ENCODE measurements at places on chromosomes 6 and 20. TPM values are rescaled to one million over a fixed set of nuclear protein-coding genes. Genes with fewer than 3 reads are reported as not detected.

DNA sequence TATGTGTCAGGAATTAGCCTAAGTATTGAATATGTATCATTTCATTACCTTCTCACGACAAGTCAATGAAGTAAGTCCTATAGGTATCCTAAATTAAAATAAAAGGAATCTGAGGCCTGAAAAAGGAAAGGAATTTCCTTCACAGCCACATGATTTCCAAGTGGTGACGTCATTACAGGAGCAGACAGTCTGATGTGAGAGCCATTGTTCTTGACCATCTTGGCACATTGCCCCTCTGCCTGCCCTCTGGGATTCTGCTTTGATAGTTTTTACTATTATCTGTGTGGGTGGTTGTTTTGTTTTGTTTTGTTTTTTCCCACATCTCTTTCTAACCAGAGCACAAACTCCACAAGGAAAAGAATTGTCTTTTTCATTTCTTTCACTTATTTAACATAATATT, 219.8 kb upstream of the UFL1 start:
- DNase-seq, result no peak

GRCh38 chr6:169518451-169518850, 183.4 kb downstream of the WDR27 start:
- no peak for DNase-seq

DNA sequence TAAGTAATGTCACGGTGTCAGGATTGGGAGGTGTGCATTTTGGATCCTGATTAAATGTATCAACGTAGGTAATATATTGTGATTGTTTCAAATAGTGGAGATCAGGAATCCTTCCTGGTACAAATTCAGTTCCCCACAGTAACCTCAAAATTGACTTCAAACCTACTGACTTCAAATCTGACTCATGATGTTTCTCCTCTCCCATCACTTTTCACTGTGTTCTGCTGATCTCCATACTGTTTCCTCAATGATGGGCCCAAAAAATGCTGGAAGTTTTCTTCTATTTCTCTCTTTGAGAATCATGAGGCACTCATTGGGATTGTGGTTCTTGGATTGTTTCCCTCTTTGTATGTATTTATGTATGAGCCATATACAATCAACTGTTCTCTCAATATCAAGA, 35.9 kb downstream of the LAMA2 start:
- DNase-seq, result no peak

DNA sequence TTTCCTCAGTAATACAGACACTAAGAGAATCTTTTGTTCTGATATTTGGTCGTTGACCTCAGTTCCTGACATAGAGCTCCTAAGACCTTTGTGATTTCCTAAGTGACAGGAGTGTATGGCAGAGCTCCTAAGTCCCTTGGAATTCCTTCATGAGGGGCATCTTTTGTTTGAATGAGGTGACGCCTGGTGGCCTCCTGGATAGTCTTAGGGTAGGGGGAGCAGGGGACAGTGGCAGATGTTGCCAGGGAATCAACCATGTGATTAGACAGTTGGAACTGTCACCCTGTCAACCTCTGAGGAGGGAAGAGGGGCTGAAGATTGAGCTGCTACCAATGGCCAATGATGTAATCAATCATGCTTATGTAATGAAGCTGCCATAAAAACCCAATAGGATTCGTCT, 67.0 kb downstream of the DST start:
- no peak for DNase-seq

GRCh38 chr6:130929036-130929678, 102.0 kb downstream of the SMLR1 start:
- DNase-seq, result no peak

DNA sequence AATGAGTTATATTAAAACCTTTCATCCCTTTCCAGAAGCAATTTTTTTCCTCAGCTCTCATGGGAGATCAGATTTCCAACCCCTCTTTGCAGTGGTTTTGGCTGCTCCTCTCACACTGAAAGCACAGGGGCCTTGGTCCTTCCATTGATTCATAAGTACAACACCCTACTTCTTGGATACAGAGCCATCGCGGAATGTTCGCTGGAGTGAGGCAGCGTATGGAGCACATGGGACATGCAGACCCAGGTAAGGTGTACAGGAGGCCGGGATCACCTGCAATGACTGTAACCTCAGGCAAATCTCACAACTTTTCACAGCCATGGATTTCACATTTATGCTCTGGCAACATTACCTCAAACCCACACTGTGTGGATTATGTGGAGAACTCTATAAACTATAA, 75.2 kb upstream of the HEY2 start:
- DNase-seq, result no peak

DNA sequence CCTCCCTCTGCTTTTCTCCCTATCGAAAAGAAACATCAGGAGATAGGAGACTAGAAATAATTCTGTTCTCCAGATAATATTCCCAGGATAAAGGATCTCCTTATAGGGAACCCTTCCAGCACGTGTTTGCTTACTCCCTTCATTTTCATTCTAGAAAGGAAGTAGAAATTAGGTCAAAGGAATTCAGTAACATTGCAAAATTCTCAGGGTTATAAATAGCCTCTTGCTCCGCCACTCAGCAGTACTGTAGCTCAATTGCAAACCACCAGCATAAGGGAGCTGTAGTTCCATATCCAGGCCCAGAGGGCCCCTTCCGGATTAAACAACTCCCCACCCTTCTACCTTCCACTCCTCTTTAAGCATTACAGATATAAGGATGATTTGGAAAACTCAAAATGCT, 6.2 kb downstream of the ELMO2 start:
- DNase-seq, result no peak

DNA sequence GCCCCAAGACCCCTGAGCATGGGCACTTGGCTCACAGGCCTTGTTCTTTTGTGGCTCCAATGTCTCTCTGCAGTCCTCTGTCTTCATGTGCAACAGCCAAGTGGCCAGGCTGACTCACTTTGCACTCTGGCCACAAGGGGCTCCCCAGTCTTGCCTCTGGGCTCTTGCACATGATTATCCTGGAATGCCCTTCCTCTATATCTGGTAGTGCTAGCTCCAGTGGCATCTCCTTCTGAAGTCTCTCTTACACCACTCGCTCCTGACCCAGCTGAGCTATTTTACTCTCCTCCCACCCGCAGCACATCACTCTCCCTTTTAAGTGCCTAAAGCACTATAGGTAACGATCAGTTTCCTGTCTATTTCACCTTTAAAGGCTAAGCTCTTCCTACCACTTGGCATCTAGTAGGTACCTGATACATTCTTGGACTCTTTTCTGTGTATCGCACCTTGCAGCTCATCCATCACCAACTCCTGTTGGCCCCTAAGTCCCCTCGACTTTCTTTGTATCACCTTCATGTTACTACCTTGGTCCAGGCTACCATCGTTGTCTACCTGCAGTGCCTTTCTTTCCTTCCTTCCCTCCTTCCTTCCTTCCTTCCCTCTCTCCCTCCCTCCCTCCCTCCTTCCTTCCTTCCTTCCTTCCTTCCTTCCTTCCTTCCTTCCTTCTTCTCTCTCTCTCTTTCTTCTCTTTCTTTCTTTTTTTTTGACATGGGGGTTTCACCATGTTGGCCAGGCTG, 211.9 kb upstream of the RNF24 start:
- DNase-seq, result peak; percentile 82

DNA sequence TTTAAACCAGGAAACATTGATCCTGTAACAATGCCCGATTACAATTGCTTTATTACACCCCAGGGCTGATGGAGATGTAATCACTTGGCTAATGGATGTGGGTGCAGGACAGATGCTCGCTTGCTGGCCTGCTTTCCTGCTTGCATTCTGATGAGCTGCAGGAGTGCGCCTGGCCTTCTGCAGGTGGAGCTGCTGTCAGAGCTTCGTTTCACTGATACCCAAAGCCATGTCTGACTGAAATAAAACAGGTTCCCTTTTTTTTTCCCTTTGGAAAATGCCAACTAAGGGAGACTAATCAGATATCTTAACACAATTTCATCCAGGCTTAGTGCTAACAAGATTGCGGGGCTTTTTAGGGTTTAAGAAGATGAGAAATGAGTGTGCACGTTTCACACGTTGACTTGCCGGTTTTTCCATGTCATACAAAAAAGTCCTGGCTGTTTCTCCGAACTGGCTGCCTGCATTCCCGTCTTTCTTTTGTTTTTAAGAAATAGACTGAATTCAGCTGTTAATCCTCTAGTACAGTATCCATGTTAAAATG, 60.7 kb downstream of the VAPB start:
- DNase-seq, result no peak

DNA sequence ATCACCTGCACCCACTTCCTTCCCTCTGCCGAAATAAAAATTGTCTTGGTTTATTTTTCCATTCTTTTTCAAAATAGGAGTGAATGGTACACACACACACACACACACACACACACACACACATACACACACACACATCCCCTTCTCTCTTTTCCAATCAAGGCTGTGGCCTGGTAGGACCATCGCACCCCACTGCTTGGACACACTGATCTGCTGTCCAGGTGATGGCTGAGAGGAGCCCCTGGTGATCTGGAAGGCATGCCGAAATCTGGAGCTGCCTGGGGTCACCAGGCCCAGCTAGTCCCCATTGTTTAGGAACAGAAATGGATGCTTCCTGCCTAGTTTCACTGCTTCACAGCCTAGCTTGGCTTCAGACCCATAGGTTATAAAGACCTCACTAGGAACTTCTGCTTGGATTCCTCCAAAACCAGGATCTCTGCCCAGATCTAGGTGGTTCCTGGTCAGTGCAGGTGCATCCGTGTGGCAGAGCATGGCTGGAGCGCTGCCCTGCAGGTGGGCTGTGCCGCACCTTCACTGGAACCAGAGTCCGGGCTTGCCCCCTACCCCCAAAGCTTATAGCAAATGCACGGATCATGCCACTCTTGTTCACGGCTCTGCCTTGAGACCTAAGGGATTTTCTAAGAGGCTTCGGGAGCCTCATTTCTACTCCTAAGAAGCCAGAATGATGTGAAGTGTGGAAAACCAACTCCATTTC, 42.9 kb upstream of the DACT2 start:
- no peak for DNase-seq

DNA sequence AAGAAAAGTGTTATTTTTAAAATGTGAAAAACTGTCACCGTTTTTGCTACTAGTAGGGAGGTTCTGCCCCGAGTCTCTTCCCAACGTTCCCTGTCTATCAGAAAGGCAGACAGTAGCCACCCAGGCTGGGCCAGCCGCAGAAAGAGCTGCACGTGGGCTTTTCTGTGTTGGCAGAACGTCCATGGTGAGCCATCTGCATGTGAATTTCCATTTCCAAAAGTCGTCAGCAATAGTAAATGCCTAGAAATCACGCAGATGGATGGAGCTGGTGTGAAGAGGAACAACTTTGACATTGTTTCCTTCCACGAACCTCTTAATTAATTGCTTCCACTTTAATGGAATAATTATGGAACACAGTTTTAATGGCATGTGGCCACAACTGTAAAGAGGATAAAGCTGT, 97.5 kb downstream of the FAM120B start:
- DNase-seq, result no peak

DNA sequence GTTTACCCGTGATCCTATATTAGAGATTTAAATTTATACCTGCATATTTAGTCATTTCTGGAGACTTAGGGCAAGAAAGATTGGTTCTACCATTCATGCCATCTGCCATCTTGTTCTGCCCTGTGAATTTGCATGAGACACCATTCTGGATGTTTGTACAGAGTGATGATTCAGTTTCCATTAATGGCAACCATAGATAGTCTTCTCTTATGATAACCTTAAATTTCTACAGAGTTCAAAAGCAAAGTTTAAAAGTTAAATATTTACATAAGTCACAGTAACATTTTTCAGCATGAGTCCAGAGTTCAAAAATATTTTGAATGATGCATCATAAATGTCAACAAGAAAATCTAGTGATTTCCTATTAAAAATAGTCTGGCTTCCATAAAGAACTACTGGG, 23.2 kb downstream of the PLCB1 start:
- no peak for DNase-seq

- DNase-seq, result no peak
Measured at GRCh38 chr6:165848086-165848426, 185.0 kb upstream of the PDE10A start.

The GATA5 gene
- total RNA-seq, result 4.7 TPM

The CPXM1 gene
- not detected for total RNA-seq

The OPRM1 gene
- not detected for total RNA-seq

The C2 gene
- total RNA-seq, result not detected

The PSORS1C2 gene
- not detected for total RNA-seq

The PNPLA1 gene
- total RNA-seq, result not detected

The HMGA1 gene
- 72.3 TPM for total RNA-seq
